Colonic mucosa (tissue), 4 donors: ENCODE measurements at places on chromosomes 2 and 18. TPM values are rescaled to one million over a fixed set of nuclear protein-coding genes. Genes with fewer than 3 reads are reported as not detected.

GRCh38 chr2:64632835-64633819 lies 20.6 kb downstream of the SERTAD2 start:
- no peak for DNase-seq

GRCh38 chr18:37564711-37565100 lies 892 bp downstream of the CELF4 start:
- peak; percentile 33 for DNase-seq

DNA sequence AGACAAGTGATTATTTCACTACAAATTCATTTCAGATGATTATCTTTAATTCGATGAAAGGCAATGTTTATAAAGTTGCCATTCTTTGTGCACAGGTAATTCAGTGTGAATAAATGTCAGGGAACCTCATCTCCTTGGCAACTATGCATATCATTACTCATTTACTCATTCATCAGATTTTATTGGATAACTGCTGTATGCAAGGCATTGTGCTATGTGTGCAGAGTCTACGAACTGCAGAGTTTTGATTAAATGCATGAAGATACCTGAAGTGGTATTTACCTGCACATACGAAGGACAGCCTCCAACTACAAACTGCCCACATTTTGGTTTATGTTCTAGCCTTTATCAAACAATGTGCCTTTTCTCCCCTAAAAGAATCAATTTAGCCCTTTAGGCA lies 3.5 kb downstream of the RND3 start:
- DNase-seq: no peak

- DNase-seq: no peak
Observed at GRCh38 chr2:25297738-25298137, 44.0 kb downstream of the DNMT3A start.

The TGOLN2 gene
- 162 TPM for total RNA-seq

The C2orf78 gene
- total RNA-seq: not detected

GRCh38 chr2:218329826-218330593 lies 26.6 kb upstream of the CATIP start:
- DNase-seq: no peak

DNA sequence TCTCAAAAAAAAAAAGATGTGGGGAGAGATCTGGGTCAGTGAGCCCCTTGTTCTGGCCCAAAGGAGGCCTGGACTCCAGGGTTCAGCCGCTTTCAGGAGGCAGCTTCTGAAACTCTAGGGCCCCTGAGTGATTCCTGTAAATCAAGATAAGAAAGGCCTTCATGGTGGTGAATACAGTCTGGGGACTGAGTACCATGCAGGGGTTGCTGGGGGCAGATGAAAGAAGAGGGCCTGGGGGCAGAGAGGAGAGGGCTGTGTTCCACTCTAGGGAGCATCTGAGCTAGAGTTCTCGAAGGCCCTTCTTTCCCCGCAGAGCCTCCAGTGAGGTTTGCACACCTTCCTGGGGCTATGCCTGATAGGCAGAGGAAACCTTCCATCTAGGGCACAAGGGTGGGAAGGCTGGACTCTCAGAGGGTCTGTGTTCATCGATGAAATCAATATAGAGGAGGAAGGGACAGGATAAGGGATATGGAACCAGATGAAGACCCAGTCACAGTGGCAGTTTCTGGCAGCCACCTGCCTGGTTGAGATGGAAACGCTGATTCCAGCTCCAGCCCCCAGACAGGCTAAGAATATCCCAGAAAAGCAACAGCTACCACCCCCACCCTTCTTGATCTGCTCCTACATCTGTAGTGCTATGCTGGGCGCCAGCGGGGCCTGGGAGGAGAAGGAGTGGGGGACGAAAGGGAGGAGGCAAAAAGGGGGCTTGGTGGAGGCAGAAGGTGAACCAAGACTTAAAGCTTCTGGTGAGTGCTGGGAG lies 4.7 kb upstream of the CDK5R2 start:
- DNase-seq: no peak

The VWA3B gene
- 1.8 TPM for total RNA-seq

GRCh38 chr2:227308784-227309183 lies 16.3 kb upstream of the MFF start:
- DNase-seq: no peak

The EML6 gene
- total RNA-seq: 2.1 TPM

GRCh38 chr2:38465789-38466127 lies 88.7 kb upstream of the ATL2 start:
- peak; percentile 41 for DNase-seq

GRCh38 chr2:201440182-201440581 lies 11.1 kb downstream of the TRAK2 start:
- peak; percentile 73 for DNase-seq

DNA sequence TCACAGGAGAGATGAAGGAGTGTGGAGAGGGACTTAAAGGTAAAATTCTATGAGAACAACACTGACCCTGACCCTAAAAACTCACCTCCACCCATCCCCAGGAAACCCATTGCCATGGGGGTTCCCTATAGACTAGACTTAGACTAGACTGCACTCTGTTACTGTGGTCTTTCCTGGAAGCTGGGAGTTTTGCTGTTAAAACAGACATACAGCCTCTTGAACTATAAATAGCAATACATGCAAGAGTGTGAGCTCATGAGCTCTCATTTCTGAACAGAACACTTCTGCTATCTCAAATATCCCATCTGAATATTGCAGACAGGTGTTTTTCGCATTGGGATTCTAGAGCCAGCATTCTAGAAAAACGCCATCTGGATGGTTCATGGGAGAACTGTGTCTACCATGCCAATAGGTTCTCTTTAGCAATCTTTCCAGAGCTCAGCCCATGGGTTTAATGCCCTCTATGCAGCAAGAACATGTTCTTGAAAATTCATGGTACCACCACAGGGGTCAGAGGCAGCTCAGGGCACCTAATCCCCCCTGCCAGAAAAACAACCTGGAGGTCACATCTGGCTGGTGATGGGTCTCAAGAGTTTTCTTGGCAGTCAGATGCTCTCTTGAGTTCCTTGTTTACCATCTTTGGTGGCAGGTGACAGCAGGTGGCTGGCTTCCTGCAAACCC lies 51.9 kb downstream of the SLC14A2 start:
- DNase-seq: no peak

DNA sequence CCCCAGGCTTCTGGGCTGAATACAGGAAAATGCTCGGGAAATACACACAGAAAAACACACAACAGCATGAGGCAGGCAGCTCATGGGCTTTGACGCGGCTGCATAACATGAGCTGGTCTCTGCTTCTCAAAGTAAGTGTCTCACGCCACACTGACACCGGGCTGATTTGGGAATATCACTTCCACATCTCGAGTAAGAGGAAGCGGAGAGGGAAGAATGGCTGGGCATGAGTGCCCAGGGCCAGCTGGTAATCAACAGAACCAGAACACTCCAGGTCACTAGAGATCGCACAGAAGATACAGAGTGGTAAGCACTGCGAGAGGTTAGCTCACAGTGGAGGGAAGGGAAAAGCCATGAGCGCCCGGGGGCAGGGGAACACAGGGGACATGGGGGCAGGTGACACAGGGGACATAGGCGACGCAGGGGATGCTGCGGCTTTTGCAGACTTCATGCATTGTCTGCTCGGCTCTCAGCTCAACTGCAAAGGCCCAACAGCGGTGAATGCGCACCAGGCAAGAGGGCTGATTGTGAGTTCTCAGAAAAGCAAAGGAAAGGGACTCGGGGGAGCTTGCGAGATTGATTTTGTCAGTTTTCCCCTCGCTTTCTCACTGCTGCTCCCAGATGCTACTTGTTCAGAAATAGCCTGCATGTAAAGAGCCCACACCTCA lies 141.4 kb downstream of the MBP start:
- no peak for DNase-seq

The TMEM163 gene
- total RNA-seq: 0.29 TPM

- DNase-seq: no peak
Observed at GRCh38 chr2:77521931-77522470, at the start of gene LRRTM4. LRRTM4 (minus strand) TSS chr2:77522376.

DNA sequence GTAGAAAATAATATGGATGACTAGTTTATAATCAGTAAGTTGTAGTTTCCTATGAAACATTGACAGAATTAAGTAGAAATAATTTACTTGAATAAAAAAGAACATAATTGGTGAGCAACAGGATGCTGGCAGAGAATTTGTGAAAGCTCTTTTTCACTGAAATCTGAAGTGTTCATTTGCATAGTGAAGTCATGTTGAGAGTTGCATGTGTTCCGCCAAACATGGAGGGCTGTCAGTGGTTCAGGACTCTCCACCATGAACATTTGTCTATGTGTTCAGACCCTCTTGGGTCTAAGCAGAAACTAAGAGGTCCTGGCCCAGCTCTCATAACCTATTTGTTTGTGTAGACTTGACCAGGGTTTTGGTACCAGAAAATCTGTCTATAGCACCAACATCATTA lies 182.5 kb upstream of the LINC00305 start:
- DNase-seq: no peak

DNA sequence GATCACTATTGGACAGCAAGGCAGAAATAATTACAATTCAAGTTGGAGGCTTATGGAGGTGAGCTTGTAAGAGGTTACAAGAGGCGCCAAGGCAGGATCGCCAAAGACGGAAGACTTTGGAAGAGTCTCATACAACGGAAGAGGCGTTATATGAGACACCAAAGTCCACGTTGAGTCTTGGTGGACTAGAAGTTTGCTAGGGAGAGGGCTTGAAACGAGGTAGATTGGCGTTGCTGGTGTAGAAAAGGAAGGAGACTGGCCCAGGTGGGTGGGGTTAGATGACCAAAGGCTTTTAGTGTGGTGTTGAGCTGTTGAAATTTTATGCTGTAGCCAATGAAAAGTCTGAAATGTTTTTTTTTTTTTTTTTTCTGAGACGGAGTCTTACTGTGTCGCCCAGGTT lies 1.4 kb downstream of the MSH2 start:
- peak; percentile 44 for DNase-seq

The TEKT4 gene
- total RNA-seq: not detected

The ORC2 gene
- 36.4 TPM for total RNA-seq

GRCh38 chr2:233047667-233048066 lies 12.5 kb upstream of the INPP5D start:
- DNase-seq: no peak

The DSC2 gene
- 184 TPM for total RNA-seq
